MCF 10A (cell line): ENCODE measurements at places on chromosomes 2 and 18. TPM values are rescaled to one million over a fixed set of nuclear protein-coding genes. Genes with fewer than 3 reads are reported as not detected.

Gene SERPINB7
- total RNA-seq, result 2.6 and 3.0 TPM in 2 replicates

Gene TNS1
- 2.9 and 3.3 TPM in 2 replicates for total RNA-seq

Gene PCARE
- total RNA-seq, result not detected in 2 replicates

Gene KIDINS220
- total RNA-seq, result 41.8 and 42.3 TPM in 2 replicates

Gene STRADB
- 22.9 and 29.8 TPM in 2 replicates for total RNA-seq

Gene SLC16A14
- total RNA-seq, result 0.56 and 1.8 TPM in 2 replicates

Gene COLEC12
- total RNA-seq, result 0.05 TPM in 1 of 2 replicates, not detected in the other

Gene PPP3R1
- 50.9 and 54.6 TPM in 2 replicates for total RNA-seq

Gene GKN2
- total RNA-seq, result not detected in 2 replicates

Gene KCNG2
- total RNA-seq, result not detected in 2 replicates

Gene HNMT
- total RNA-seq, result 0.28 TPM in 1 of 2 replicates, not detected in the other
